Mesothelial cell of epicardium (in vitro differentiated cells): ENCODE measurements at places on chromosomes 12 and 14.

DNA sequence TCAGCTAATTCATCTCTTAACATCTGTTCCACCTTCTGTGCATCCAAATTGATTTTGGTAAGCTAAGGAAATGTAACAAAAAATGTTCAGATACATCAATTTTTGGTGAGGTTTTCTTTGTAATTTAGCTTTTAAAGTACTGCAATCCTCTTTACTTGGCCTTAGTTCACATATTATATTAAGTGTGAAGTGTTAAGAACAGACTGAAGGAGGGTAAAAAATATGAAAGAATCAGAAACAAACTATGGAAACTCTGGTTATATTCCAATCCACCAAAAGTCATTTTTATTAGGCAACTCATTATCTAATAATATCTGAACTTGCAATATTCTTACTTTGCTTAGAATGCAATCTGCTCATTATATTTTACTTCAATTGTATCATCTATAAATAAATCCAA lies 49.1 kb downstream of the CEP290 start:
- DNase-seq: no peak

GRCh38 chr14:93716002-93716745 lies 72.1 kb downstream of the PRIMA1 start:
- no peak for DNase-seq

DNA sequence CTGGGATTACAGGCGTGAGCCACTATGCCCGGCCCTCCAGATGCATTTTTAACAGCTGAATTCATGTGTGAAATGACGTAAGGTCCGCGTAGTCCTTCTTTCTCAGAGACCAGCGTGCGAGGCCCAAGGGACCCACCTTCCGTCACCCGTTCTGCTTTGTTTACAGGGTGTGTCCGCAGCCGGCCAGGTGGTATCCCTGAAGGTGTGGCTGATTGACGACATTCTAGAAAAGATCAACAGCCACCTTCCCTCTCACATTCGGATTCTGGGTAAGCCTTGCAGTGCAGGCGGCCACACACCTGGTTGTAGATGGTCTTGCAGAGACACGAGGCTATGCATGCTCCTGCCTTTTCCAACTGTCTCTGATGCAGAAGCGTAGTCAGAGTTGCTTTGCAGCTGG lies 9.9 kb downstream of the PUS1 start:
- no peak for DNase-seq

GRCh38 chr12:106086696-106087095 lies 52.1 kb downstream of the NUAK1 start:
- DNase-seq: no peak

DNA sequence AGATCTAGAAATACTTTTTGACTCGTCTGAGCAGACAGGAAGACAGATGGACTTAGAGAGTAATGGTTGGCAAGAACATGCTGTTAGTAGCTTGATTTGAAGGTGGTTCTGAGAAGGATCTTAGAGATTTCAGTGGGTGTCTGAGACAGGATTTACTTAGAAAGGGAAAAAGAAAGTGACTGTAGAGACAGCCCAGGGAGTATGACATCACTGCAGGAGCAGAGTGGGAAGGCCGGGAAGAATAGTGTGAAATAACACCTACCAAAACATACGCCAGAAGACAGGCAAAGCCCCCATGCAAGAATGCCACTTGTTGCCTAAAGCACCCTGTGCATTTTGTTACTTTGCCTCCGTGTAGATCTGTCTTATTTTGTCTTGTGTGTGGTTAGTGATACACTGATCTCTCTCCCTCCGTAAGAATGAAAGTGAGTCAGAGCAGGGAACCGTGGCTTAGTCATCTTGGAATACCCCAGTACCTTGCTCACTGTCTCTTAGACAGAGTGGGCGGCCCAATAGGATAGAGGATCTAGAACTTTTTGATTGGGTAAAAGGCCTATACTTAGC lies 161.3 kb upstream of the IFNG-AS1 start:
- DNase-seq: no peak

- no peak for DNase-seq
Measured at GRCh38 chr12:91851741-91852477, 293.7 kb downstream of the BTG1 start.

DNA sequence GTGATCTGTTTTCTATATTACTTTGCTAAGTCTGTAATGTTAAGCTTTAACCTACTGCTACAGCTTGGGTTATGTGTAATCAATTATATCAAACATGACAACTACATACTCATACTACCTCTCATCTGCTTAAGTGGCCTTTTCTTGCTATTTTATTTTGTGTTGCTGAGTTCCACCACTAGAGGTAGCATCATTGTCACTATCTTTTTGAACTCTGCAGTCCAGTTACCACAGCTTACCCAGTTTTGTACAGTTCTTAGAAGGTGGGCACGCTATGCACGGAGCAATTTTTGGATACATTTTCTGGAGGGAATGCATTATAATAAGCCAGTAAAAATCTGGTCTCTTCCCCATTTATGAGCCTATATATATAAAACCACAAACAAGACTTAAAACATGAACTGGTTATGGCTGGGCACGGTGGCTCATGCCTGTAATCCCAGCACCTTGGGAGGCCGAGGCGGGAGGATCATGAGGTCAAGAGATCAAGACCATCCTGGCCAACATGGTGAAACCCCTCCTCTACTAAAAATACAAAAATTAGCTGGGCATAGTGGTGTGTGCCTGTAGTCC lies 48.5 kb downstream of the SAV1 start:
- DNase-seq: no peak

DNA sequence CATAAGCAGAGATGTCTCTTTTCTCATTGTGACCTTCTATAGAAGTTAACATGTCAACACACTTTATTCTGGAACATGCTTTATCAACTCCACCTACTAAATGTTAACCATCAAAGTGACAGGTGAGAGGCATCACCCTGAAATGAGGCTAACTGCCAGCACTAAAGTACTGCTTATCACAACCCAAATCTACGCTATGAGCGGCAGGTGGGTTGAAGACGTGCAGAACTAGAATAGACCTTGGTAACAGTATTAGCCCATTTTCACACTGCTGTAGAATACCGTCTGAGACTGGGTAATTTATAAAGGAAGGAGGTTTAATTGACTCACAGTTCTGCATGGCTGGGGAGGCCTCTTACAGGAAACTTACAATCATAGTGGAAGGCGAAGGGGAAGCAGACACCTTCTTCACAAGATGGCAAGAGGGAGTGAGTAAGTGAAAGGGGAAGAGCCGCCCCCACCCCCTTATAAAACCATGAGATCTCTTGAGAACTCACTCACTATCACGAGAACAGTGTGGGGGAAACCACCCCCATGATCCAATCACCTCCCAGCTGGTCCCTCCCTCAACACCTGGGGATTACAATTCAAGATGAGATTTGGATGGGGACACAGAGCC lies 359.0 kb downstream of the SEC23A start:
- no peak for DNase-seq

- no peak for DNase-seq
Measured at GRCh38 chr12:125351788-125352187, 286.6 kb downstream of the AACS start.

GRCh38 chr14:31692376-31692781 lies 131.2 kb downstream of the NUBPL start:
- no peak for DNase-seq

DNA sequence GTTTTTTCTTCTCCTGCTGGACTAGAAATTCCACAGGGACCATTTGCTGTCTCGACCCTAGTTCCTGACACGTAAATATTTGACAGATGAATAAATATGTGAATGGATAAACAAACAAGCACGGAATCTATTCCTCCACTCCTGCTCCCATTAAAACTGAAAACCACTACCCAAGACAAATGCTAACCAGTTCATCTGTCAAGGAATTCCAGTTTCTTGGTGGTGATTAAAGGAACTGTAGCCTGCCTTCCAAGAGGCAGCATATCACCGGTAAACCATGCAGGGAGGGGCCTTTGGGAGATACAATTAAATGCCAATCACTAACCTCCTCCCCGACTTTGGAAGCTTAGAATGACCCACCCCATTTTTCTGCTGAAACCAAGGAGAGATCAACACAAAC lies 95.4 kb downstream of the TTC7B start:
- DNase-seq: no peak
